Stimulated activated CD4-positive, alpha-beta T cell treated with anti-CD3 and anti-CD28 coated beads, Interleukin-15, amount 100 ng/mL, for 24 hours (primary cell): ENCODE measurements at places on chromosomes 5 and 9.

DNA sequence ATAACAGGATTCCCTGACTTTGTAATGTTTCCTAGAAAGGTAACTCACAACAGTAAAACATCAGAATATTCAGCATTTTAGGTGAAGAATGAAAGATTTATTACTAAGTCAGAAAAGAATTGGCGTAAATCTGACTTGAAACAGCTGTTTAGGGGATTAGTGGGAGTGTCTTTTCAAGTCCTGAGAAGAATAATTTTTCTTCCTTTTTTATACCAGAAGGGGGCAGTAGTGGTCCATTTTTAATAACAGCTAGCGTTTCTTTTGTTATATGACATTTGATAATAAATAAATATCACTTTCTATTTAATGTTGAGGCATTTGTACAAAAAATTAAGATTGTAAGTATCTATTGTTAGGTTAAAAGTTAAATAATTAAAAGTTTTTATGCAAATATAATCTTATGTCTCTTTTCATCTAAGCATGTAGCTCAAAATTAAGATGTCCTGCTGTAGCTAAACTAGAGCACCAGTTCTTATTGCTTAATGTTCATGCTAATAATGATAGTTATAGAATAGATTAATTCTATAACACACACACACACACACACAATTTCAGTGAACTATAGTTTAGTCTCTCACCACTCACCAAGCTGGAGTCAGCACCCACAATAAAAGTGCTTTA lies 258.7 kb upstream of the ARRDC3 start:
- DNase-seq, result no peak

DNA sequence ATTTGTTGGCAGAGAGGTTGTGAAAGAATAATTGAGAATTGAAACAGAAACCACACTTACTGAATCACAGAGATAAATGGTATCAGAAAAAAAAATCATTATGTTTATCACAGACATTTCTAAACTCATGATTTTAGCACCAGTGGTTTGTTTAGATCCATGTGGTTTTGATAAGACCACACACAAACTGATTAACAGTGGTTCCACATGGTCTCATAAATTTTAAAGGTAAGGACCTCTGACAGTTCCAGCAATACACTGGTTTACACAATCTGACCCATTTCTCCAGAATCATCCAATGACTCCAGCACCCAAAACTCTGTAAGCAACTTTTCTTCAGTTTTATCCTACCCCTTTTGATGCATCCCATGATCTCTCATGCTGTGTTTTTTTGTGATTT lies 261.2 kb downstream of the ANXA1 start:
- no peak for DNase-seq

DNA sequence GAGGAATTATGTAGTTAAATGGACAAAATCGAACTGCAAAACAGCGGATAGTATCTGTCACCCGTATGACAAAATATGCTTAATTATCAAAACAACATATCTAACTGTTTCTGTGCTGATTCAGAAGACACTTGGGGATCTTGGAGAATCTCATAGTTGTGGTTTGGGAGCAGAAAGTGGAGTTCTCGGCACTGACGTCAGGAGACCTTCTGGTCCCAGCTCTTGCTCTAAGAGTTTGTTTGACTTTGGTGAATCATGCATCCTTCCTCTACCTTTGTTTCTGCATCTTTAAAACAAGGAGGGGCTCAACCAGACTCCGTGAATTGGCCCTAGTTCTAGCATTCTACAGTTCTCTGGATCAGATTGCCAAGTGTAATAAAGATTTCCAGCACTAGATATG lies 37.0 kb upstream of the TAF1L start:
- no peak for DNase-seq

GRCh38 chr9:16410601-16411280 lies 459.7 kb downstream of the BNC2 start:
- no peak for DNase-seq

GRCh38 chr9:13165236-13165945 lies 114.1 kb downstream of the MPDZ start:
- no peak for DNase-seq

DNA sequence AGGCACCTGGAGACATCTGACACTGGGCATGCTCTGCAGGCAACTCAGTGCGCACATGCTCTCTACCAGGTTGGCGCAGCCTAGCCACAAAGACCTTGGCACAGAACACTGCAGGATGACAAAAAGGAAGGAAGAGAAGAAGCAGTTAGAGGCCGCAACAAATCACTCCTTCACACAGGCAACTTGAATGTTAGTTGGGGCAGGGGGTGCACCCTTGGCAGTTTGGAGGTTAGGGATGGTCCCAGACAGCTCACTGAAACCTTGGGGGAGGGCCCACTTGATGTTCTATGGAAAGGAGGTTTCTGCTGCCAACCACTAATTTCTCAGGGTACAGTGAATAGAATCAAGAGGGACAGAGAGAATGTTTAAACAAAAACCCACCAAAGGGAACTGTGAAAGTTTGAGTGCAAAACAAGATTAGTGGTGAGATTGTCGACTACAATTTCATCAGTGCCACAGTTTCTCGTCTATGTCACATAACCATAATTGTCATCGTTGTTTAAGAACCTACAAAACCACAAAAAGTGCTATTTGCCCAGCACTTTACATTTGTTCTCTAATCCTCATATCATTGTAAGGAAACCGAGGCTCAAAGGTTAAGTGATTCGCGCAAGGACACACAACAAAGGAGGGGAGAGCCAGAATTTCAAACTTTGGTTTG lies 48.7 kb downstream of the FBXW11 start:
- peak; percentile 81 for DNase-seq

- no peak for DNase-seq
These were observed 94.6 kb upstream of the SGCD start for GRCh38 chr5:156232251-156232869.

DNA sequence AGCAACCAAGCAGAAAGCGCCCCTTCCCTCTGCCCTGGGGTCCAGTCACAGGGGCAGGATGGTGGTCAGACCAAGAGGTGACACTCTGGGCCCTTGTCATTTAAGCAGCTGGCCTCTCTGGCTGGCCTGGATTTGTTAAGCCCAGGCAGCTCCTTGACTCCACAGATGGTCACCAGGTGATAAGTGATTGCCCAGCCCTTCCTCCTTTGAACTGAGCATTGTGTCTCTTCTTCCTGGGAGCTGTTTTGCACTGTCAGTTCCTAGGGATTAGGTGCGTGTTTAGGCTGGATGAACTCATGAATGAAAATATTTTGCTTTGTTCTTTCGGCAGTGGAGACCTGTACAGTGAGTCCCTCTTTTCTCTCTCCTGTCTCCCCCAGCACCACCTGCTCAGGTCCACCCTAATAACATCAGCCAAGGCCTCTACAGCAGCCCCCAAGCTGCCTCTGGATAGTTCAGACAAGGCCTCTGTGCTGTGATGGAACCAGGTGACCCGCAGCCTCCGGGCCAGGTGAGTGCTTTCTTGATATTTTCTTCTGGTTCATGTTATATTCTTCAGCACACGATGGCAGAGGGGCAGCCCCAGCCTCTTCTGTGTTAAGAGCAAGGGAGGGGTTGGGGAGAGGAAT lies 139.7 kb upstream of the PITX1 start:
- DNase-seq, result no peak

DNA sequence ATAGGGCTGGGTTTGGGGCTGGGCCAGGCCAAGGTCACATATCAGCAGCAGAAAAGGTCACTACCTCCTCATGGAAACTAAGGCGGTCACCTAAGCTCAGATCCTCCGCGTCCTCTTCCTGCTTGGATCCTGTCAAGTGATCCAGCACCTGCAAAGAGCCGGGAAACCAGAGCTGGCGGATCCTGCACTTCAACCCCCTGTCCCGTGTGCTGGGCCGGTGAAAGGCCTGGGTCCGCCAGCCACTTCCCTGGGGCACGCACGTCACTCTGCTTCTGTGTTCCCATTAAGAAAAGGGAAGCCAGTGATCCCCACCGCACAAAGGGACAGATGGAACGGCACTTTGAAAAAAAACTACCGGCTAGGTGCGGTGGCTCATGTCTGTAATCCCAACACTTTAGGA lies 61.3 kb upstream of the STXBP1 start:
- no peak for DNase-seq

- DNase-seq, result no peak
These were observed 125.2 kb downstream of the RAPGEF6 start for GRCh38 chr5:131509801-131510200.

DNA sequence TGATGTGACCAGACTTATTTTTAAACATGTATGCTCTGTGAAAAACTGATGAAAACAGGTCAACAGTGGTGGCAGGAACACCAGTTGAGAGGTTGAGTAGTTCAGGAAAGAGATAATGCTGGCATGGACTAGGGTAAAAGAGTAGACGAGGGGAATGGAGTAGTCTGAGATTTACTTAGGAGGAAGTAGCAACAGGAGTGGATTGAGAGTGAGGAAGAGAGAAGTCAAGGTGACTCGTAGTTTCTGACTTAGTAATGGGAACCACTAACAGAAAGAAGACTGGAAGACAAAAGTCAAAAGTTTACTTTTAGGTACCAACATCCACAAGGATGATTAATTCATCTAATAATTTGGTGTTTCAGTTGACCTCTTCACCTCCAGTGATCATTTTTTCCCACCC lies 3.6 kb downstream of the SRA1 start:
- no peak for DNase-seq

DNA sequence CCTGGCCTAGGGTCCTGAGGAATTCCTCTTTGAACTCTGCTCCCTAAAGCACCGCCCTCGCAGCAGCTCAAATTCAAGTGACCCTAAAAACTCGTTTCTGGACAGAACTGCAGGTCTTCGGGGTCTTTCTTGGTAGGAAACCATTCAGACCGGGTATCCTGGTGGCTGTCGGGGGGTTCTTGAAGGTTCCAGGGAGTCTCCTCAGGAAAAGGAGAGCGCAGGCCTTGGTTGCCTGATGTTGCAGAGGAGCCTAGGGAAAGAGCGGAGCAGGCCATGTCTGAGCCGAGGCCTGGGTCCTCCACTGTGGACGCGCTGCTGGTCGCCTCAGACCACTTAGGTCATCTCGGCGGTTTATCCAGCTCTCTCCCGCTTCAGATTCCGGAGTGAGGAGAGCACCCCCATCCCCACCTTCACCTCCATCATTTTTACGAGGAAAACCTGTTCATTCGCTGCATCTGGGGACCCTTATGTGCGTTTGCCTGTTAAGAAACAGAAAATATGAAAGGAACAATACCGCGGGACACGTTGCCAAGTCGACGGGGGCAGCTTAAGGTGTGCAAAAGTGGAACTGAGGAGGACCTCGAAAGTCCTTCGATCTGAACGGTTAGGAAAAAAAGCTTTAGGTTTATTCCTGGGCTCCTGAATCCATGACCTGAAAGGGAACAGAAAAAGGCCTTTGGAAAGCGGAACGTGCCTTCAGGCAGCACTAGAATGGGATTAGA lies 299.4 kb downstream of the PARP8 start:
- DNase-seq, result no peak

DNA sequence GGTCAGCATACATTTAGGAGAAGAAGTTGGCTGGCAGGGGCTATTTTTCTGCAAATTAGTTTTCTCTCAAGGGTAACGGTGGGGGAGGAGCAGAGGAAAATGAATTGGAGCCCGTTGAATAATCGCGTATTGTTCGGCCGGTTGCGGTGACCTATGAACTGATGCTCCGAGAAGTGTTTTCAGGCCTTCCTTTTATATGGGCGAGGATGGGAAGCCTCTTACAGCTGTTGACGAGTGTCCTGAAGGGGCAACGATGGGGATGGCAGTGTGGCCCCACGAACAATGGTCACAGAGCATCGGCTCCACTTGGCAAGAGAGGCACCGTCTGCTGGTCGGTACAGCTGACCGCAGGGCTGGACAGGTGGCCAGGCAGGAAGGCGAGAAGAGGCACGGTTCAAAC lies 400.7 kb downstream of the ZSWIM6 start:
- DNase-seq, result no peak

GRCh38 chr9:111056538-111056937 lies 18.3 kb upstream of the LPAR1 start:
- no peak for DNase-seq

DNA sequence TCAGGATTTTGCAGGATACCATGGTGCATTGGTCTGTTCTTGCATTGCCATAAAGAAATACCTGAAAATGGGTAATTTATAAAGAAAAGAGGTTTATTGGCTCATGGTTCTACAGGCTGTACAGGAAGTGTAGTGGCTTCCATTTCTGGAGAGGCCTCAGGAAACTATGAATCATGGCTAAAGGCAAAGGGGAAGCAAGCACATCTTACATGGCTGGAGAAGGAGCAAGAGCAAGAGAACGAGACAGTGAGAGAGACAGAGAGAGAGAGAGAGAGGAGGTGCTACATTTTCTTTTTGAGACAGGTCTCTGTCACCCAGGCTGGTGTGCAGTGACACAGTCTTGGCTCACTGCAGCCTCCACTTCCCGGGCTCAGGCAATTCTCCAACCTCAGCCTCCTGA lies 43.9 kb downstream of the P4HA2 start:
- DNase-seq, result no peak

DNA sequence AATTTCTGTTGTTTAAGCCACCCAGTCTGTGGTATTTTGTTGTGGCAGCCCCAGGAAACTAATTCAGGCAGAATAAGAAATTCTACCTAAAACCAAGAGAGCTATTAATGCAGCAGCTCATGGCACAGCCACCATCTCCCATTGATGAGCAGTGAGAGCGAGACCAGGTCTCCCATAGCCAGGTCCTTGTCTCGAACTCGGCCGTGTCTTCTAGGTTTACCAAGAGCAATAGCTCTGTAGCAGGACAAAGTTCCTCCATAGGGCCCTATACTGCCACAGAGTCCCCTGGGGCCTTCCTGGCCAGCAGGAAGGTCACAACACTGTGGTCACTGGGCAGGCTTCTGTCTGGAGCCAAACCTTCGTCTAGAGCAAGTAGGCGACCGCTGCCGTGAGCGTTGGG lies 34.5 kb upstream of the TJP2 start:
- DNase-seq, result no peak

GRCh38 chr9:100499460-100499859 lies 26.5 kb downstream of the TMEFF1 start:
- no peak for DNase-seq

- DNase-seq, result no peak
These were observed 4.4 kb upstream of the FBP1 start for GRCh38 chr9:94643741-94644140.

- DNase-seq, result no peak
These were observed 387.3 kb downstream of the NR2F1-AS1 start for GRCh38 chr5:93193431-93194347.

DNA sequence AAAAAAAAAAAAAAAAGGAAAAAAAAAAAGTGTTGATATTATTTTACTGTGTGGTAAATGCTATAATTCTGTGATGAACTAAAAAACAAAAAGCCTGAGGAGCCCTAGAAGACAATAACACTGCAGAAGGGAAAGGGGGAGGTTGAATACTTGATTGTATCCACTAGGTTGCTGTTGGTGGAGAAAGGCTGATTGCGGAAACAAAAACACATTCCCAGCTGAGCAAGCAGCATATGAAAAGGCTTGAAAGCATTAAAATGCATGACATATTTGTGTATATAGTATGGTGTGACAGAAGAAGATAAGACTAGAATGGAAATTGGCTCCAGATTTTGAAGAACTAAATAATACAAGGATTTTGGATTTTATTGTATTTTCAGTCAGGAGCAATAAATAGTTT lies 8.9 kb downstream of the RABGAP1 start:
- DNase-seq, result no peak

GRCh38 chr9:98565152-98566135 lies 143.3 kb downstream of the GABBR2 start:
- DNase-seq, result no peak

- DNase-seq, result no peak
These were observed 102.6 kb downstream of the CDC42SE2 start for GRCh38 chr5:131366428-131366827.
